Stimulated activated CD4-positive, alpha-beta T cell treated with anti-CD3 and anti-CD28 coated beads, Interleukin-15, amount 100 ng/mL, for 48 hours (primary cell): ENCODE measurements at places on chromosomes 11 and 22.

GRCh38 chr11:91293119-91293518, 931.5 kb upstream of the FAT3 start:
- no peak for DNase-seq

DNA sequence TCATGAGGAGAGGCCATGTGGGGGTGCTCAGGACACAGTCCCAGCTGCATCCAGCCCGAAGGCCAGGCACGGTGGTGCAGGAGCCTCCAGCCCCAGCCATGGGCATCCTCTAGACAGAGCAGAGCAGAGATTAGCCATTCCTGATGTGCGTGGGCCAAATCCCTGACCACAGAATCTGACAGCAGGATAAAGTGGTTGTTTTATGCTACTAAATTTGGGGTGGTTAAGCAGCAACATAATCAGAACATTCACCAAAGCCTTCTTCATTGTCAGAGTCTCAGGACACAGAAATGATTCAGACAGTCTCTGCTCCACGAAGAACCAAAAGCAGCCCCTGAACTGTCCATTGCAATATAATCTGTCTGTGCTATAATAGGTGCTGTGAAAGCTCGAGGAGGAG, 19.7 kb downstream of the RASD2 start:
- DNase-seq: no peak

GRCh38 chr11:80838153-80838552, 1397.3 kb upstream of the TENM4 start:
- DNase-seq: no peak

- DNase-seq: no peak
Measured at GRCh38 chr11:130514316-130514715, 65.9 kb downstream of the ADAMTS15 start.

DNA sequence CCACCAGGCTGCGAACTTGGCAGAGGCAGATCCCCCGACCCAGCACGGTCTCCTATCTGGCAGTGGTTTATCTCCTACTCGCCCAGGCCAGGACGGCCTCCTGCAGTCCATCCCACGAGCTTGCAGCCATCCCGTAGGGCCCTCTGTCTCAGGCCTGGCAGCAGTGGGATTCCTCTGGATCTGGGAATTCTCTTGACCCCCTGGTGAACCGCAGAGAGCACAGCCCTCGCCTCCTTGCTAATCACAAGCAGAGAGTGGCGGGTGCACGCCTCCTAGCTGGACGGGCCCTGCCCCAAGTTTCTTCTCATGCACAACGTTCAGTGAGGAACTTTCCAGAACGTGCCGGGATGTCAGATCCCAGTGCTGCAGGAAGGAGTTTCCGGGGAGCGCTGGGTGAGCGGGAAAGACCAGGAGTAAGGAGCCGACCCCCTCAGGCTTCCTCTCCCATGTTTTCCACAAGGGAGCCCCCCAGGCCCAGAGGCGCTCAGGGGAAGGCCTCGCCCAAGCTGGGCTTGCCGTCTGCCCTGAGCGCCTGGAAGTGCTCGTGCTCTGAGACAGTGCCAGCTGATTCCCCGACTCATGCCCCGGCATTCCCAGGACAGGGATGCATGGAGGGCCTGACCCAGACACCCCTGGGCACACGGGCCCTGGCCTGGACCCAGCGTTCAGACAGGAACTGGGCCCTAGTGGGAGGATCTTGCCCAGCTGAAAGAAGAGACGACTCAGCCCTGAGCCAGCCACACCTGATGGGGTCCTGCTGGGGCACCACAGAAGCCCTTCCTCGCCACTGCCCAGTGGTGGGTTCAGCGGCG, 24.6 kb downstream of the IGF2 start:
- DNase-seq: no peak

DNA sequence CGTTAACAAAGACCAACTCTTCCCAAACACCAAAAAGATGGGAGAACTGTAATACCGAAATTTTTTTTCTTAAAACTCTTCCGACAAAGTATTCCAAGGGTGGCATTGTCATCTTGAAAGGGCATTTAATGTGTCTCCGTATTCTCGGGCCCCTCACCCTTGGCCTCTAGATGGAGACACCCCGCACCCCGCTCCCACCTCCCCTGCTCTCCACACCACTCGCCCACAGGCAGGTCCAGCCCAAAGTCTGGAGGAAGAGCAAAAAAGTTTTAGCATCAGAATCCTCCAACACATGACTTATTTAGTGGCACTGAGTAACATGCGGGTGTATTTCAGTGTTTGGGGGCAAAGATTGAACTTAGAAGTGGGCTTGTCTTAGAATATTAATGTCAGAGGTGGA, 20.7 kb downstream of the SPATA19 start:
- DNase-seq: no peak

- DNase-seq: no peak
Measured at GRCh38 chr11:33500332-33500731, 200.3 kb downstream of the C11orf91 start.

GRCh38 chr22:38936562-38936961, 20.8 kb upstream of the APOBEC3A start:
- DNase-seq: no peak
